Inflammatory macrophage (primary cell): ENCODE measurements at places on chromosomes 7 and 10.
A peak's percentile ranks its signal among the peaks of the same experiment; 100 is the strongest.

GRCh38 chr10:125093974-125094705 is 66.2 kb downstream of the CTBP2 start:
- no peak for DNase-seq

GRCh38 chr7:156780724-156781455 is 112.1 kb downstream of the LMBR1 start:
- DNase-seq = no peak

DNA sequence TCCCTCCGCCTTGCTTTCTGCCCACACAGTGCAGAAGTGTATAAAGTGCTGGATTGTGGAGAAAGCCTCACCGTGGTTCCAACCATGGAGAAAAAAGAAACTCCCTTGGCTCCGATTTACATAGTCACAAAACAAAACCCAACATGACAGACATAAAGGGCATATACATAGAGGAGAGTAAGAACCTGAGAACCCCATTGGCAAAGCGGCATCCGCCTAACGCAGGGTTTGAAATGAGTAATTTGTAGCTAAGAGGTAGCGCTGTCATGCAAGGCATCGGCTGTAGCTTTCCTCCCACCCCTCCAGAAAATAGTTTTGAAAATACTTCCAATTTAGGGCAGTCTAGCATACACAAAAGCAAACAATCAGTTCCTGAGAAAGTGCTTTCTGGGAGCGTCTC is 126.0 kb upstream of the NRBF2 start:
- no peak for DNase-seq

DNA sequence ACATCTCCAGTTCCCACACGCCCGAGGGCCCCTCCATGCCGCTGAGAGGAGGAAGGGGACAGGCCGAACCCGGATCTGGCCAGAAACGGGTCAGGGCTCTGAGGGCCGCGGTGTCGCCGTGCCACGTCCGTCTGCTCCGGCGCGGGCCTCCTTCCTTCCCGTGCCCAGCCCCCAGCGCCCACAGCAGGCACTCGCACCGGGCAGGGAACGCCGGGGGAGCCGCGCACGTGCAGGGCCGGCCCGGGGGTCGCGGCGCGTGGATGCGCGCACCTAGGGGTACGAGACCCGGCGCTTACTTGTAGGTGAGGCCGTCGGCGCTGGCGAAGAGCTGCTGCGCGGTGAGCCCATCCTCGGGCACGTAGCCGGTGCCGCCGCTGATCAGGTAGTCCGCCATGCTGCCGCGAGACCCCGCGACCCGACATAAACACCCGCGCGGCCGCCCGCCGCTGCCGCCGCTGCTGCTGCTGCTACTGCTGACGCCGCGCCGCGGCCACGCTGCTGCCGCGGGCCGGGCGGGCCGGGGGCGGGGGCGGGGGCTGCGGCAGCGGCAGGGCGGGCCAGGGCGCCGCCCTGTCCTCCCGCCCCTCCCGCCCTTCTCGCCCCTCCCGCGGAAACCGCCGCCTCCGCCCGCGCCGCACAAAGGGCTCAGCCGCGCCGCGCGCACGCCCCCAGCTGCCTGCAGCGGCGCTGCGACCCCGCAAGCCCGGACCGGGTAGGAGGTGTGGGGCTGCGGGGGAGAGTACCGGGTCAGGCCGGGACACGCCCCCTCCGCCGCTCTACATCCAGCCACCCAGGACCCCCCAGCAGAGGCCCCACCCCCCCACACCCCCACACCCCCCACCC is 4.1 kb downstream of the IMPDH1 start:
- no peak for DNase-seq

- DNase-seq = no peak
Observed at GRCh38 chr10:82815680-82816079, 940.7 kb downstream of the NRG3 start.

DNA sequence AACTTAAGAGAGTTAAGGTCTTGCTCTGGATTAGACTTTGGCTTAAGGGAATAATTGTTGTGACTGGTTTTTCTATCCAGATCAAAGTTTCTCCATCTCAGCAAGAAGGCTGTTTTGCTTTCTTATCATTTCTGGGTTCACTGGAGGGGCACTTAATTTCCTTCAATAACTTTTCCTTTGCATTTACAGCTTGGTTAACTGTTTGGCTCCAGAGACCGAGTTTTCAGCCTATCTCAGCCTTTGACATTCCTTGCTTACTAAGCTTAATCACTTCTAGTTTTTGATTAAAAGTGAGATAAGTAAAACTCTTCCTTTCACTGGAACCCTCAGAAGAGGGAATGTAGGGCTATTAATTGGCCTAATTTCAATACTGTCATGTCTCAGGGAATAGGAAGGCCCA is 76.4 kb downstream of the LARP4B start:
- DNase-seq = no peak

DNA sequence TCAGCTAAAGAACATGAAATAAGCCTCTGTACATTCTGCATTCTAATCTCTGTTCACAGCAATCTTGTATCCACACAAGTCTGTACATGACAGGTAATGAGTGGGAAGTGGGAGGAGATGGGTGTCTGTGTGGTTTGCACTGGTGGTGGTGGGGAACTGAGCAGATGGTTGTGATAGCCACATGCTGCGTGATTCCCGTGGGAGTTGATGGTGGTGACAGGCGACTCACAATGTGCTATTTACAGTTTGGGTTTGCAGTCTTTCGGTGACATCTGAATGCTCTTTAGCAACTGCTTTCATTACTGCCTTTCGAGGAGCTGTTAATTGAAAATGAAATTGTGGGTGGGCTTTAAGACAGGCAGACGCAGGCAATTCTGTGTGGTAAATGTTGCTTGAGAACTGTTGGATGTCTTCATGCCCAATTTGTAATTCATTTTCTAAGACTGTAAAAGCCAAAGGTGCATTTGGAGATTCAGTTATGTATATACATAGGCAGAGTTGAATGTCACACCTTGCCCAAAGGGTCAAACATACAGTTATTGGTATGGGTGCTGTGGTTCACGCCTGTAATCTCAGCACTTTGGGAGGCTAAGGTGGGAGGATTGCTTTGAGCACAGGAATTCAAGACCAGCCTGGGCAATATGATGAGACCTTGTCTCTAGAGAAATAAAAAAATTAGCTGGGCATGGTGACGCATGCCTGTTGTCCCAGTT is 308.2 kb downstream of the AUTS2 start:
- peak; percentile 15 for DNase-seq

DNA sequence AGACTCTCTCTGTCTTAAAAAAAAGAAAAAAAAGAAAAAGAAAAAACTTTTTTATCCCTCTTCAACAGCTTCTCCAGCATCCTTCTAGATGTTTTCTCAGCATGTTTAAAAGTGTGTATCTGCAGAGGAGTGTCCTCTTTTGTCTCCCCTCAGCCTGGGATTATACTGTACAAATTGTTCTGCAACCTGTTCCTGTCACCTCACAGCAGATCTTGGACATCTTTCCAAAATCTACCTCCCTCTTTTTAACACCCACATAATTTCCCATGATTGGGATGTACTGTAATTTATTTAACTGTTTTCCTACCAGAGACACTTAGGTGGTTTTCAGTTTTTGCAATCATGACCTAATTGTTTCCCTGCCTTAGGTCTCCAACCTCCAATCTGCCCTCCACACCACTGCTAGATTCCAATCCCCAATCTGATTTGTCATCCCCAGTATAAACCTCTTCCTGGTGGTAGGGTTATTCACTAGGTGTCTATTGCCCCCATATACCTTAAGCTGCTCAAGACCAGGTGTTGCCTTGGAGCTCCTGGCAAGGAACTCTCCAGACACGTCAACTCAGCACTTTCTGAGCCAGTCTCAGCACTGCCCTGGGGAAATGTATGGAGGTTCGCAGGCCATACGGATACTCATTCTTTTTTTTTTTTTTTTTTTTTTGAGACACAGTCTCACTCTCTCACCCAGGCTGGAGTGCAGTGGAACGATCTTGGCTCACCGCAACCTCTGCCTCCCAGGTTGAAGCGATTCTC is 17.6 kb upstream of the DDIT4 start:
- DNase-seq = no peak

- no peak for DNase-seq
Observed at GRCh38 chr10:124293616-124294449, 124.9 kb downstream of the OAT start.
